ENCODE measurements at places on chromosomes 16 and 17.

DNA sequence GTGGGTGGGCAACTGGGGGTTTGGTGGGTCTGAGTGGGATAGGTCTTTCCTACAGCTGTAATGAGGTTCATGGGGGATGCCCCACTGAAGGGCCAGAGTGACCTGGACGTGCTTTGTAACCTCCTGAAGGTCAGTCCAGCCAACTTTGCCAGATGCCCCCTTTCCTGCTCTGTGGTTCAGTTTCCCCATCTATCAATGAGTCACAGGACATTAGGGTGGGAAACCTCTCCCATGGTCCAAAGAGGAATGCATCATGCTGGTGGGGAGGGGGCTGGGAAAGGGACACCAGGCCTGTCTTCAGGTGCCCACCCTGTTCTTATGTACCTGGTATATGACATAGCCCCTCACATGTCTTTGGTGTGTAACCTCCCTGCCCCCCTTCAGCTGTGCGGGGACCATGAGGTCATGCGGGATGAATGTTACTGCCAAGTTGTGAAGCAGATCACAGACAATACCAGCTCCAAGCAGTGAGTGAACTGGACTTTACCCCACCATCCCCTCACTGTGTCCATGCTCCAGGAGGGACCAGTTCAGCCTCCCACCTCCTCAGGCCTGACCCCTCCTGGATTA is 24.0 kb upstream of the ALKBH5 start:
- DNase-seq, result no peak

GRCh38 chr17:55622547-55622946 is 100.1 kb downstream of the TMEM100 start:
- DNase-seq, result no peak

GRCh38 chr16:64445649-64446048 is 676.2 kb downstream of the CDH11 start:
- no peak for DNase-seq

GRCh38 chr17:66948061-66948750 is 16.3 kb upstream of the CACNG4 start:
- no peak for DNase-seq

DNA sequence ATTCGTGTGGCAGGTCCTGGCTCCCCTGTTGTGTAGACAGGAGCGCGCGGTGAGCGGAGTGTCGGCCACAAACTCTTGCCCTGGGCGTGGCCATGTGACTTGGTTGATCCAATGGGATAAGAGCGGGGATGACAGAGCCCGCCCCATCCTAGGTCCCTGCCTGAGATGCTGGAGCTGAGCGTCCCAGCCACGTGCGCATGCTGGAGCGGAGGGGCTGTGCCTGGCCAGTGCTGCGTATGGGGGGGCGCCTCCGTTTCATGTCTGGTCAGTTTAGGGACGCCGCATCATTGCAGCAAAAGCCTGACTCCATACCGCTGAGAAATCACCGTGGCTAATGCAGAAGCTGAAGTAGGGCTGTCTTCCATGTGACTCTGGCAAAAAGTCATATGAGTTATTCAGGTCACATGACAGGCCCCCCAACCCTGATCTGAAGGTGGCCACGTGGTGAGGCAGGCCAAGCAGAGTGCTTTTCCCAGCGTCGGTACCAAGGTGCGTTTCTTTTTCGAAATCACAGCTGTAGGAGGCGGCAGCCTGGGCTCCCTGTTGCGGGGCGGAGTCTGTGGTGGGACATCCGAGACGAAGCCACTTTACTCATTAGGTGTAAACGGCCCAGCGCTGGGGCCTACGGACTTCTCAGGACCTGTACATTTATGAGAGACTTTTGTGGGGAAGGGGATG is 22.5 kb downstream of the HSBP1 start:
- DNase-seq, result no peak

- peak; percentile 53 for DNase-seq
Measured at GRCh38 chr17:80063830-80064585, 27.6 kb downstream of the CCDC40 start.

DNA sequence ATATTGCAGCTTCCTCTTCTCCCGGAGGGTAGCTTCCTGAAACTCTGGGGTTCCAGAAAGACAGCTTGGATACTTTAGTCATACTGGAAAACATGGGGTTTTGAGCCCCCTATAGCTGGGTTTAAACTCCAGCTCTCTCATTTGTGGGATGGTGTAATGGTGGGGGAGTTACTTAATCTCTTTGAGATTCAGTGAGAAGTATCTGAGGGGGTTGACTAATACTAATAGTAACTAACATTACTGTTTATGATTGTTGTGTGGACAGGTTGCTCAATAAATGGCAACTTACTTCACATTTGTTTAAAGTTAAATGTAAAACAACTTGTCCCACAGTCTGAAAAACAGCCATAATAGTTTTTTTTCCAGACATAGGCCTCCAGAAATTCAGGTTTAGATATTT is 5.1 kb upstream of the SUZ12 start:
- peak; percentile 22 for DNase-seq

DNA sequence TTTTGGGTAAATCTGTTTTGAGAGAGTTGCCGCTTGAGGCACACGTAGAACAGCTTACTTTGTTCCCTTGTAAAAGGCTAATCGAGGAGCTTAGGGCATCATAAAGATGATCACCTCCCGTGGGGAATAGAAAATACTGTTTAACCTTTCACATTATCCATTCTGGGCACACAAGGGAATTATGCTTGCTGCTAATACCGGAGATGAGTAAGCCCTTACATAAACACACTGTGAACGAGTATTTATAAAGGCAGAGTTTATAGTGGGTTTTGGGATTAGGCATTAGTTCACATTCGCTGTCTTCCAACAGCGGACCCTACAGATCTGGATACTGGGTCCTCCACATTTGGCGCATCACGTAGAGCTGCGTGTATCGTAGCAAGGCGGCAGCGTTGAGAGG is 51.2 kb upstream of the CNTNAP4 start:
- DNase-seq, result no peak

DNA sequence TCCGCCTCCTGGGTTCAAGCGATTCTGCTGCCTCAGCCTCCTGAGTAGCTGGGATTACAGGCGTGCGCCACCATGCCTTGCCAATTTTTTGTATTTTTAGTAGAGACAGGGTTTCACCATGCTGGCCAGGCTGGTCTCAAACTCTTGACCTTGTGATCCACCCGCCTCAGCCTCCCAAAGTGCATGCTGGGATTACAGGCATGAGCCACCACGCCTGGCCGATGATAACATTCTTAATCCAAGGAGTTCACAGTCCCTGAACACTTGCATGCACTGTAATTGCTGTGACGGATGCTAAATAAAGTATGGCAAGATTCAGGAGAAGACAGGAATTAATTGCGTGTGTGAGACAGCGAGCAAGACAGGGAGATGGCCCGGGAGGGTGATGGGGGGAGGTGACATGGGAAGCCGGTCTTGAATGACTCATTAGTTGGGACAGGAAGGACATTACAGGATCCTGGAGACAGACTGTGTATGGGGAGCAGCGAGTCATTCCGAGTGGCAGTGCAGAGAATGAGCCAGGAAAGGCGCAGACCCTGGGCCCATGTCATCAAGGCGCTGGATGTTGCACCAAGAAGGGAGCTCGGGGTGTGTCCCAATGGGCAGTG is 6.7 kb downstream of the ABCA3 start:
- no peak for DNase-seq

DNA sequence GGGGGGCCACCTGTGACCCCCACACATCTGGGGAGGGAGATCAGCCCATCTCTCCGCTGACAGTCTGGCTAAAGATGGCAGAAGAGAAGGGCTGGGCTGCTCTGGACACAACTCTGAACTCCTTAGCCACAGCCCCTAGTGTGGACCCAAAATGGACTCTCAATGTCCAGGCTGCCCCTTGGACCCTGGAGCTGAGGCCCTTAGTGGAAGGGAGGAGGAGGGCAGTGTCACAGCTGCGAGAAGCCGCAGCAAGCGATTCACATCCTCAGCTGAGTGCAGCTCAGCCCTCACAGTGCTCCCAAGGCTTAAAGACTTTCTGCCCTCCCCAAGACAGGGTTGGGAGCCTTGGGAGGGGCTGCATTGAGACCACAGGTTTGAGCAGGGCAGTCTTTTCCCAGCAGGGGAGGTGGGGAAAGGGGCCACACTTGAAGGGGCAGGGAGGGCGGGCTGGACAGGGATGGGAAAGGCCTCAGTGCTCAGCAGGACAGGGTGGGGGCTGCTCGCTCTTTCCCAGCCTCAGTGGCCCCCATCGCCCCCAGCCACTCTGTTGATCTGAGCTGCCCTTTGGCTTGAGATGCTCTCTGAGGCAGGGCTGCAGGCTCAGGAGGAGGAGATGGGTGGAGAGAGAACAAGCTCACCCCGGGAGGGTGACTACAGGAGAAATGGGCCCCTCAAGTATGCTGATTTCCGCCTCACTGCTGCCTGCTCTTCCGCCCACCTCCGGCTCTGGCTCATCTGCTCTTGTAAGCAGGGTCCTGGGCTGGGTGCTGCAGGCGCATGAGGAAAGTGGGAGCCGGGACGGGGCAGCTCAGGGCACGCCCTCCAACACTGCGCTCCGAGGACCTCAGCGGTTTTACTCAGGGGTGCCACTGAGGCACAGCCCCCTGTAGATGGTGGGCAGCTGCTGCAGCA is 50.9 kb upstream of the MTSS2 start:
- DNase-seq, result no peak

DNA sequence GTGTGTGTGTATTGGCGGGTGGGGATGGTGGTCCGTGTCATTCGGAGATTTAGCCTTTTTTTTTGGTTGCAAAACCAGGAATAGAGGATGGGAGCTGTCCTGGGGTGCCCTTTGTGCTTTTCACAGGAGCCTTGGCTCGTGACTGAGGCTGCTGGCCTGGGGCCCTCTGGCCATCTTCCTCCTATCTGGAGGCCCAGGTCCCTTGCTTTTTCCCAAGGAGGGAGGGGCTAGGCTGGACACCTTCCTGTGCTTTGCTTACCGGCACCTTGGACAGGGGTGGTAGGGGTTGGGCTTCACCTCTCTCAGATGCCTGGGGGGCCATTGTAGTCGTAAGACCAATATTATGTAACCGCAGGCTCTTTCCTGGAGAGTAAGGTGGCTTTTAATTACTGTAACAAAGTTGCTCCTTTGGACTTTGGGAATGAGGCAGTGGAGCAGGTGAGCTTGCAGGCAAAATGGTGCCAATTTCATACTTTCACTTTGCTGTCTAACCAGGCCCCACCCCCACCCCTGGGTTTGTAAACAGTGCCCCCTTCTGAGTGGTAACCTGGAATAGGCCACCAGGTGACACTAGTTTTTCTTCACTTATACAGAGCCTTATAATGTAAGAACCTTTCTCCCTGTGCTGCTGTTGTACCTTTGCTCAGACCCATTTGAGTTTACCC is 1.2 kb downstream of the DYNLL2 start:
- no peak for DNase-seq

DNA sequence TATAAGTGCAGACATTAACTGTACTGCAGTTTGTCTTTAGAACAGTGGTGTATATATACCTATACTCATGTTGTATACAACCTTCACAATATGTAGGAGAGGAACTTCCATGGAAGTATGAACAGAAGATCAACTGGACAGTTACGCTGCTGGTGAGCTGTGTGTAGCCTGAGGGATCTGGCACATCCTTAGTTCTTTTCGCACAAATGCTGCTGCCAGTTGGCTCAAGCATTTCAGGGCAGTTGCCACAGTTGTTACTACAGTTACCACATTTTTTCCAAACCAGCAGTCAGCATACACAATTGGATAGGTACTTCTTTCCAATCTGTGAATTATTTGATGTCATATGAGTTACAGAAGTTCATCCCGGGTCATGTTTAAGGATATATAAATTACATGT is 539.6 kb upstream of the HSBP1 start:
- DNase-seq, result no peak

GRCh38 chr16:24151482-24151939 is 104.6 kb upstream of the CACNG3 start:
- DNase-seq, result peak; percentile 6

DNA sequence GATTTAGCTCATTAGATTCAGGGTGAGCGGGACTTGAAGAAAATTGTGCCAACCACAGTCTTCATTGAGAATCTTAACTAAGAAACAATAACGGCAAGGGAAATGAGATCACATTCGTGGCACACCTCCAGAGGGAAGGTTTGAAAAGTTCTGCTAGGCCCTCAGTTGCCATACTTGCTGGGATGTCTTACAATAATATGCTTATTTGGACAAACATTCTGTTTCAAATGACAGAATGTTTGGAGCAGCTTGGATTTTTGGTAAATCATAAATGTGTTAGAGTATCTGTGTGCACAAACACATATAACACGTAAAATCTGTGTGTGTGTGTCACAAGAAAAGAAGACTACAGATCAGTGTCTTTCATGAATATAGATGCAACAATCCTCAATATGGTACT is 24.6 kb upstream of the TEKT3 start:
- DNase-seq, result no peak

DNA sequence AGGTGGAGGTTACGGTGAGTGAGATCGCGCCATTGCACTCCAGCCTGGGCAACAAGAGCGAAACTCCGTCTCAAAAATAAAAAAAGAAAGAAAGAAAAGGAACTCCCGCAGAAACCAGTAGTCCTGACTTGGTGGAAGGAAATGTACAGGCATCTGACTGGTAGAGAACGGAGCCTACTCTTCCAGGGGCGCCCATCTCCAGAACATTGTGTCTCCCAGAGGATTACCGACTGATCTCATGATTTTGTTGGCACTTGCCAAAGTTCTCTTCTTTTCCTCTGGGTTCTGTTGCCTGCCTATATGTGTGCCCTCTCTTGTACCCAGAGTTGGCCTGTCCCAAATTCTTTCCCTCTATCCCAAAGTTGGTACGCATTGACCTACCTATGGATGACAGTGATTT is 24.2 kb downstream of the DDX19A start:
- no peak for DNase-seq

DNA sequence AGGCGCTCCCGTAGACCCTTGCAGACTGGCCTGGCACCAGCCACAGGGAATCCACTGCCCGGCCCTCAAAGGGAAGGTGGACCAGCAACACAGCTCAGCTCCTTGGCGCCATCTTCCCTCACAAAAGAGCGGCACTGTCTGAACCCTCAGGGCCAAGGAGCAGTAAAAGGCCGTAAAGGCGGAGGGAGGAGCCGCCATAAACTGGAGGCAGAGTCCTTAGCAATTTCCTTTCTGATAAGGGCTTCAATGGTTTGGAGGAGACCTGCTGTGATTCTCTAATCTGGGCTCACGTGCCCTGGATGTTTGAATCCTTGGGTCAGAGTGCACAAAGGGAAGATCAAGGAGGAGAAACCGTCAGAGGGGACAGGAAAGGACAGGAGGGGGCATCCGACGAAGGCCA is 15.5 kb upstream of the AXIN2 start:
- DNase-seq, result no peak

DNA sequence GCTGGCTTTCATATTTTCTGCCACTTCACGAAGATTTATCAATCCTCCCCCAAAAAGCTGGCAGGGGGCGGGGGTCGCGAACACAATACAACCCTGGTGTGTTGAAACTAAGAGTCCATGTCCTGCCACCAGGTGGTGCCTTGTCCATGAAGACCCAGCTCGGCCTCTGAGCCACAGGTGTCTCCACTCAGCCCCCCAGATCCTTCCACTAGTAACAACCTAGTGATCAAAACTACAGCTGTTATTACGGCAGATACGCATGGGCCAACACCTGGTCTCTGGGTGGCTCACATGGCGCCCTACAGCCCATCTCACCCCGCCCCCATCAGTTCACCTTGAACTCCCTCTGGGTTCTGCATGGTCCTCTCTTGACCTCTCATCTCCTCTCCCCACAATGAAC is 27.7 kb downstream of the USP7 start:
- DNase-seq, result no peak
